ENCODE measurements at places on chromosomes 1 and 21.

- DNase-seq = no peak
Observed at GRCh38 chr21:42373908-42374455, 7.6 kb upstream of the TFF1 start.

DNA sequence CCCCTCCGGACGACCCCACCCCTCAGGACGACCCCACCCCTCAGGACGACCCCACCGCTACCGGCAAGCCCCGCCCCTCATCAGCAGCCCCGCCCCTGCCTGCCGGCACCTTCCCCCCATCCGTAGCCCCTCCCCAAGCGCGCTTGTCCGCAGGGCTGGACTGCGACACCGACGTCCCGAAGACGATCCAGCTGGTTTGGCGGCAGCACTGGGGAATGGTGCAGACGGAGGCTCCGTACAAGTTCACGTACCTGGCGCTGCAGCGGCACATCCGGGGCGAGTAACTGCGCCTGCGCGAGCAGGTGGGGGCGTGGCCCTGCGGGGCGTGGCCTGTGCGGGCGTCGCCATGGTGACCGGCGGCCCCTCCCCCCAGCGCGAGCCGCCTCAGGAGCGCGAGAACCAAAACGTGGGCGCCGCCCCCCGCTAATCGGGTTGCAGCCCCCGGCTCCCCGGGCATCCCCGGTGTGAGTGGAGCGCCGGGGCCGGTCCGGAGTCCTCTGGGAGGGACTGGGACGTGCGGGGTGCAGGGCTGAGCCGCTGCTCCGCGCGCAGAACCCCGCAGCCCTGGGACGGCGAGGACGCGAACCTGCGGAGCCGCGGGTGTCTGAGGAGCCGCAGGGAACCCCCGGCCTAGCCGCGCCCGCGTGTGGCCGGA, 4.9 kb downstream of the RNF223 start:
- DNase-seq = peak; percentile 90

DNA sequence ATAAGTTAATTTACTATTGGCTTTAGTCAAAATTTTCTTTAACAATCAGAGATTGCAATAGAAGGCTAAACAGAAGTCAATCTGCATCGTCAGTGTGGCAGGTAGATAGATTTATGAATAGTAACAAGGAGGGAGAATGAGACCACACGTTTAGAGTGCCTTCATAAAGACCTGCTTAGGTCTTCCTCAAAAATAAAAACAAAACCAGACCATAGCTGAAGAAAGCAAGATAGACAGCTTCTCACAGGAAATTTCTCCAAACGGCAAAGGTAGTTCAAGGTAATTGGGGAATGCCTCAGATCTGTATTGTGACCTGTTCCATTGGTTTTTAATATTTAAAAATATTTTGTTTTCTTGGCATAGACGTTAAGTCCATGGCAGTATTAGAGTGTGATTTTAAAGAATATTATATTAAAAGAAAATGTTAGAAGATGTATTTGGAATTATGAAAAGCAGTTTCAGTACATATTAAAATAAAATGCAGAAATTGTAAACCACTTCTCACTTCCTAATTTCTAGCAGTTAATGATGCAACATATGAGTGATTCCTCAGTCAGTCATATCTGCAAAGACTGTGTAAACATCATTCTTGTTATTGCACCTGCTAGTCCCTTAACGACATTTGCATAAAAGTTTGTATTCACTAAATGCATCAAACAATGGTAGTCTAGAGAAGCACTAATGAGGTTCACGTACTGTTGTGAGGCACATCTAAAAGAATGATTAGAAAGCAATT, 278.0 kb downstream of the HLX start:
- no peak for DNase-seq

DNA sequence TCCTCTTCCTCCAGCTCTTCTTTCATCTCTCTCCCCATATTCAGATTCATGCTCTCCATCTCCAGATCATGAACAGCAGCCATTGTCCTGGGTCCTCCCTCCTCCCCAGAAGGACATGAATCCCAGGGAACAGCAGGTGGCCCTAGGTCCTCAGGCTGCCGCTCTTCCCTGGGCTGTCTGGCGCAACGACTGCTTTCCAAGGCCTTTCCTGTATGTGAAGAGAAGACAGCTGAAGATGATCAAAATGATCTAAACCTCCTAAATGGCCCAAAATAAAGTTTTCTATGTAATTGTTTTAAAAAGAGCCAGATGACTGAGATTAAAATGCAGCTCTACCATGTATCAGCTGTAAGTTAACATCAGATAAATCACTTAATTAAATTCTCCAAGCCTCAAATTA, 22.5 kb downstream of the RHBDL2 start:
- DNase-seq = no peak

- DNase-seq = no peak
Observed at GRCh38 chr1:101137144-101138126, 99.4 kb upstream of the S1PR1 start.

GRCh38 chr1:201482755-201483154, 13.8 kb upstream of the PHLDA3 start:
- DNase-seq = no peak

- DNase-seq = no peak
Observed at GRCh38 chr1:156823210-156823790, 6.7 kb upstream of the SH2D2A start.

GRCh38 chr1:59081795-59082194, 215.1 kb upstream of the FGGY start:
- no peak for DNase-seq

- DNase-seq = no peak
Observed at GRCh38 chr1:183689762-183690204, 36.7 kb upstream of the APOBEC4 start.

GRCh38 chr1:3074800-3075199, 5.8 kb downstream of the PRDM16 start:
- DNase-seq = no peak

GRCh38 chr1:107501081-107501605, 360.3 kb downstream of the NTNG1 start:
- no peak for DNase-seq

GRCh38 chr1:237500566-237500965, 390.2 kb downstream of the ZP4 start:
- no peak for DNase-seq

- DNase-seq = peak; percentile 81
Observed at GRCh38 chr1:53889304-53890298, at the start of gene YIPF1. Gene YIPF1, minus strand, starts transcription at chr1:53889797. Its CDS starts 860 bp downstream, at chr1:53888937.

- DNase-seq = no peak
Observed at GRCh38 chr1:3402258-3403010, 52.0 kb upstream of the ARHGEF16 start.

DNA sequence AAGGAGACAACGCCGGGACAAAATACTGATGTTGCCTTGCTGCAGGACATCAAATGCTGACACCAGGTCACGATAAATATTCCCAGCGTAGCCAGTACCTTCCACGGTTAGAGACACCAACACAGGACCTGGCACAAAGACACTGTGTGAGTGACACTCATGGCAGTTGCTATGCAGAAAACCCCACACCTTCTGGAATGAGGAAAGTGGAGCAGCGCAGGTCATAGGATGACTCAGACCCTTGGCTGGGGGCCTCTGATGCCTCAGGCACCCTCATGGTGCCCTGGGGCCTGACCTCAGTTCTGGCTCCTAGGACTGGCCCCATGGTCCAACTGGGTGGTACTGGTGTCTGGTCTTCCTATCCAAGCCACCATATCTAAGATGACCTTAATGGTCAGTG, 7.0 kb downstream of the DCST2 start:
- DNase-seq = no peak

GRCh38 chr1:170461291-170461747, 70.6 kb upstream of the GORAB start:
- DNase-seq = no peak

DNA sequence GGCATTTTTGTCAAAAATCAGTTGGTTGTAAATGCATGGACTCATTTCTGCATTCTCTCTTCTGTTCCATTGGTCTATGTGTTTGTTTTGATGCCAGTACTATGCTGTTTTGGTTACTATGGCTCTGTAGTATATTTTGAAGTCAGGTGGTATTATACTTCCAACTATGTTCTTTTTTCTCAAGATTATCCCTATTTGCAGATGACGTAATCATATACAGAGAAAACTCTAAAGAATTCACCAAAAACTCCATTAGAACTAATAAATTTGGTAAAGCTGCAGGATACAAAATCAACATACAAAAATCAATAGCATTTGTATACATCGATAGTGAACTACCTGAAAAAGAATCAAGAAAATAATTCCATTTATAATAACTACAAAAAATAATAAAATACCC, 253.1 kb upstream of the NEGR1 start:
- no peak for DNase-seq

GRCh38 chr1:187413405-187414169, 584.8 kb downstream of the PLA2G4A start:
- no peak for DNase-seq

GRCh38 chr1:225526878-225527277, 99.0 kb upstream of the LBR start:
- DNase-seq = no peak

- no peak for DNase-seq
Observed at GRCh38 chr1:111736548-111737215, 2.5 kb downstream of the INKA2 start.

GRCh38 chr1:94515296-94515947, 26.1 kb downstream of the F3 start:
- no peak for DNase-seq

DNA sequence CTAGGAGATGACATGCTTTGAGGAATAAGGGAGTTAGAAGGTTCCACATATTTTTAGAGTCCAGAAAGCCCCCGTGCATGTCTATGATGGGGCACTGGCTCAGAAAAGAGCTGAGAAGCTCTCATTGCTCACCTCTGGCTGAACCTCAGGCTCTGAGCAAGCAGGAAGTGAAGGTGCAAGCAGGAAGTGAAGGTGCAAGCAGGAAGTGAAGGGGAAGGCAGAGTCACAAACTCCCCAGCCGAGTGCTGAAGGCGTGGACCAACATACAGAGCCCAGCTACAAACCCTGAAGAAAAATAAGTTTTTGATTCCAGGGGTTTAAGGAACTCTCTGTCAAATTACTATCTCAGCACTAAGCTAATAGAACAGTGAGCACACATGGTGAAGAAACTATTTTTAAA, 7.0 kb downstream of the KRTAP10-8 start:
- peak; percentile 76 for DNase-seq

DNA sequence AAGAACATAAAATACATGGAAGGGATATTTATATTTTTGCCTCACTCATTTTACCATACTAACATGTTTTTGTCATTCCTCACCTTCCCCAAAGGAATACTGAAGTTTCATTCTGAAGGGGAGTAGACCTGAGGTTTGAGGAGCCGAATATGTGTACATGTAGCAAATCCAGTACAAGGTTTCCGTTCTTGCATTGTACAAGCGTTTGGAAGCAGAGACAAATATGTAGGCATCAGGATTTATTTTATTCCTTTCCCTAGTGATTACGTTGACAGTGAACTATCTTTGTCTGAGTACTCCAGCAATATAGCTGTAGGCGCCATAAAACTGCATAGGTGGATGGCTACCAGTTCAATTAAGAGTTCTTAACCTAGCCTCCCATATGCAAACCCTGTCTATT, 191.5 kb downstream of the NFIA start:
- DNase-seq = no peak

DNA sequence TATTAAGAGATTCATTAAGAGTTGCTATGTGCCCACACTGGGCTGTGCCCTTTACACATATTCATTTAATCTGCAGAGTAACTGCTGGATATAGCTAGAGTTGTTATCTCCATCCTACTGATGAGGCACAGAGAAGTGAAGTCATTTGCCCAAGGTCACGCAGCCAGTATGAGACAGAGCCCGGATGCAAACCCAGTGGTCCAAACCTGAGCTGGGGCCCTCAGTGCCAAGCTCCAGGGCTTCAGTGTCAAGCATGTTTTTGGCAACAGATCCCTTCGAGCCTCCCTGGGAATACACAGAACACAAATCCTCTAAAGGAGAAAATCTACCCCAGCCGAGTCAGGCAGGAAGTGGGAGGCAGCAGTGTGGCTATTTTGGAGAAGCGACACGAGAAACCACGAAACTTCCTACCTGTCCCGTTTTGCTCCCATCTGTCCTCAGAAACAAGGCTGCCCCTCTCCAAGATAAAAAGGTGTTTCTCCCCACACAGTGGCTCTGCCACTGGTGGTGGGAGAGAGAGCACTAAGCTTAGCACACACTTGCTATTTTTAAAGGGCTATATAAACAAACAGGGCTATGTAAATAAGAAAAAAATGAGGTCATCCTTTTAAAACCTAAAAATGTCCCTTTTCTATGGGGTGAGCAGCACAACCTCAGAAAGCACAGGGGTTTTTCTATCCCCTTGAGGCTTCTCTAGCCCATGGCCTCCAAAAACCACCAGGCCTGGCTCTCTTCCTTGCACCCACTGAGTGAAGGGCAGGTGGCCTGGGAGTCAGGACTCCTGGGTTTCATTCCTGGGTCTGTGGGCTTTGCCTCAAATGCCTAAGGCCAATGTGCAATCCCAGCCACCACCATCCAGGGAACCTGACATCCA, 138.6 kb upstream of the EDN2 start:
- DNase-seq = no peak

GRCh38 chr1:154735804-154736168, 127.8 kb upstream of the ADAR start:
- no peak for DNase-seq

DNA sequence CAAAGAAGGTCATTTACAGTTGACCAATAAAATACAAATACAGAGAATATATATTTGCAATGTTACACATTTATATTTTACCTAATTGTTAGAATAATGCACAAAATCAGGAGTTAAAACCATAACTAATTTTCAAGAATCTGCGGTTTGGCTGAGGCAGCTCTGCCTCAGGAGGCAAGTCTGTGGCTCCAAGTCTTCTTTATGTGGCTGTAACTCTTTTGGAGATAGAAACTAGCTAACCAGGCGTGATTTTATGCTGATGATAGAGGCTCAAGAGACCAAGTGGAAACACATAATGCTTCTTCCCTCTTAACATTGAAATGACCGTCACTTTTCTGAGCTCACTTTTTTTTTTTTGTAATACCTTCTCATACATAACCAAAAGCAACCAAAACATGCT, 744.7 kb upstream of the CXADR start:
- DNase-seq = no peak

Measured in CD4-positive, CD25-positive, alpha-beta regulatory T cell (primary cell).